Stimulated activated naive CD4-positive, alpha-beta T cell treated with Interleukin-2 at 50 U/mL for 16 hours (primary cell): ENCODE measurements at places on chromosomes 6 and 20.

GRCh38 chr6:129764761-129765407 lies 54.9 kb upstream of the ARHGAP18 start:
- DNase-seq, result no peak

- peak; percentile 83 for DNase-seq
Measured at GRCh38 chr6:31897612-31898382, at the start of gene EHMT2. TSS of gene EHMT2 (minus strand) at chr6:31897698. CDS start at chr6:31897677, 21 bp downstream.

DNA sequence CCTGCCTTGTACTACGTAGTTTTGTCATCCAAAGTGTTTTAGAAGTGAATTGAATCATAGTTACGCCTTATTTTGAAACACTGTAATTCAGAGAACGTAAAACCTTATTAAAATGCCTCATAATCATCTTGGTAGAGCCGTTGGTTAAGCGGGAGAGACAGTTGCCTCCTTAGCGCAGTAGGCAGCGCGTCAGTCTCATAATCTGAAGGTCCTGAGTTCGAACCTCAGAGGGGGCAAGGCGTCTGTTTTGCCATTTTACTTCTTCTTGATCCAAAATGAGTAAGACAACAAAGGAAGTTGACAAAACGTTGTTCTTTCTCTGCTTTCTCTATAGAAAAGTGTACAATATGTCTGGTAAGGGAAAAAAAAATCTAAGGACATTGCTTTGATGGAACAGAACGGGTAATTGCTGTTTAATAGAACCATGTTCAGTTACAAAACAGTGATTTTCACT lies 20.7 kb upstream of the TRIM27 start:
- peak; percentile 54 for DNase-seq

DNA sequence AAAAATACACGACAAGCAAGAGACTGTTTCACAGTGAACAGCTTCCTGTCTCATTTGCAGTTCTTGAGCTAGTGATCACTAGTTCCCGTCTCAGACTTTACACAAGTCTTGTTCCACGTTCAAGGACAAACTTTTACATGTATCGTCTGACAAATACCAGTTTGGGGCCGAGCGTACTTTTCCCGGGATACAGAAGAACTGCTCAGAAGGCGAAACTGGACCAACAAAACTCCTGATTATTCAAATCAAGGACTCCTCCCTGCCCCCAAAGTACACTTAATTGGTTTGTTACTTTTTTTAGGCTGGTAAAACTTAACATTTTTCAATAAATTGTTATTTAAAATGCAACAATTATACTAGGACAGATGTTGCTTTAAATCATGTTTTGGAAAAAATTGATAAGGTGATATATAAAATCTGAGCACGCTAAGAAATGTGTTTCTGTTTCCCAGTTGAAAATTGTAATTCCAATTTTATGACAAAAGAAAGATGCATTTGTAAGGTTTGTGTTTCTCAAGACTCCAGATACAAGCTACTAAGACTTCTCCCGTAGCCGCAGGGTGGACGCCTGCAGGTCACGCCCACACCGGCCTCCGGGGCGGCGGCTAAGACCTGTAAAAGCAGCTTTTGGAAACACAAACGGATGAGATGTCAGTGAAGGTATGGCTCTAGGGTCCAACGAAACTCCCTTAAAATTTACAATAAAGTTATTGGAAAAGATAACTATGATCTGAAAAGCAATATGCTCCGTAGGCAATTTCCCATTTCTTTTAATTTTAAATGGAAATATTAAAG lies 16.8 kb upstream of the TCFL5 start:
- no peak for DNase-seq

- no peak for DNase-seq
Measured at GRCh38 chr6:145254649-145255401, 480.5 kb downstream of the EPM2A start.

- no peak for DNase-seq
Measured at GRCh38 chr6:102848210-102848609, 1454.7 kb downstream of the GRIK2 start.

- DNase-seq, result no peak
Measured at GRCh38 chr20:50510706-50511542, 741 bp downstream of the PTPN1 start.

DNA sequence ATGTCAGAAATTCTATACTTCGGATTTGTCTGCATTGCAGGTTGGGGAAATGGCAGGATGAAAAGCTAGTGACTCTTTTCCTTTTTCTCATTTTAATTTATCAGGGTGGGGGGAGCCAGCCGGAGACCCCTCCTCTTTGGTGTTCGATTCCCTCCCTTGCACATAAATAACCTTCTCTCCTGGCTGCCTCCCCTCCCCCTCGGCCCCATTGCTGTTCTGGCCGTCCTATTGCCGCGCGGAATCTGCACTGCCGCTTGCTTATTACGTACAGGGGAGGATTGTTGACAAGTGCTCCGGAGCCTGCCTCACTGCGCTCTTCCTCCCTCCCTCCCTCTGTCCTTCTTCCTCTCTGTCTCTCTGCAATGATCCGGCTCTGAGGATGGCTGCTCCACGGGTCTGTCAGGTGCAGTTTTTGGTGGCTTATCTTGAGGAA lies 154.7 kb downstream of the JARID2 start:
- no peak for DNase-seq

GRCh38 chr6:87200469-87201175 lies 45.3 kb downstream of the ZNF292 start:
- no peak for DNase-seq

DNA sequence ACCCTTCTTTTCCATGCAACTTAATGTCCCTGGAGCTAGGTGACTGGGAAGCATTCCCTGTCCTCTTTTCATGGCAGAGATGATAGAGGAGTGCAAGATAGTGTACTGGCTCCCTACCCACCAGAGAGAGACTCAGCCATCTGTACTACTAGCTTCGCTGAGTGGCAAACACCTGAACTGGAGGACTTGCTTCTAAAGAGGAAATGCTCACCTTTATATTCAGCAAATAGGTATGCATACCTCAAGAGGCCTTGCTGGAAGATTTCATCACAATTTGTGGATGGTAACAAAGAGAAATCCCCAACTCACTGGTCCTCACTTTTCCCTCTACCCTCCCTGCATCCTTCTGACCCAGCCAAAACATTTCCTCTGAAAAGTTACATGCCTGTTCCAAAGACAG lies 124.1 kb downstream of the FOXA2 start:
- no peak for DNase-seq

DNA sequence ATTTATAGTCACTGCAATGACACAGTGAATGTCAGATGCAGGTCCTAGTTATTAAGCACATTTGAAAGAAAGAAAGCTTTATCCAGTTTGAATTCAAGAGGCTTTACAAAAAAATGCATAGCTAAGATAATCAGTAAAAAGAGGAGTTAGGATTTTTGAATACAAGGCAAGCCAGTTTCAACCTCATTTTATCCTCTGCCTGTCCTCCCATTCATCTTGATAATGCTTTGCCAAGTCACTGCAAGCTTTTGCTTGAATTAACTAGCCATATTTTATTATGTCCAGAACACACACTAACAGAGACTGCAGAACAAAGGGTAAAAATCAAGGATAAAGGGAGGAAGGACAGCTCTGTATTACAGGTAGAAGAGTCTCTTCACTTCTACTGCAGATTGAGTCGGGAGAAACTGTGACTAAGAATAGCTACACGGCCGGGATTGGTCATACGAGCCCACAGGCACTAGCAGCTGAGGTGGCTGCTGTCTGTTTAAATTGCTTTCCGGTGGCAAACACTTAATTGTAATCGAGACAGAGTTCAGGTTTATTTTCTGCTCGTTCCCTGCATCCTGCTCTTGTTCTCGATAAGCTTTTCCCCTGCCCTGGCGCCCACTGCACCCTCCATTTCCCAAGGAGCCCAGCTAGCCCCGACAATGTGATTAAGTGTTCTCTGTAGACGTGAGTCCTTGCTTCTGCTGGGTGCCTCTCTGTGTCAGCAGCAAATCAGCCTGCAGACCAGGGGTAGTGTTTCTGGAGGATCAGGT lies 30.5 kb upstream of the AKAP12 start:
- no peak for DNase-seq

GRCh38 chr6:134623401-134623800 lies 305.5 kb upstream of the SGK1 start:
- DNase-seq, result no peak

- no peak for DNase-seq
Measured at GRCh38 chr6:98644063-98644462, 190.3 kb upstream of the POU3F2 start.

DNA sequence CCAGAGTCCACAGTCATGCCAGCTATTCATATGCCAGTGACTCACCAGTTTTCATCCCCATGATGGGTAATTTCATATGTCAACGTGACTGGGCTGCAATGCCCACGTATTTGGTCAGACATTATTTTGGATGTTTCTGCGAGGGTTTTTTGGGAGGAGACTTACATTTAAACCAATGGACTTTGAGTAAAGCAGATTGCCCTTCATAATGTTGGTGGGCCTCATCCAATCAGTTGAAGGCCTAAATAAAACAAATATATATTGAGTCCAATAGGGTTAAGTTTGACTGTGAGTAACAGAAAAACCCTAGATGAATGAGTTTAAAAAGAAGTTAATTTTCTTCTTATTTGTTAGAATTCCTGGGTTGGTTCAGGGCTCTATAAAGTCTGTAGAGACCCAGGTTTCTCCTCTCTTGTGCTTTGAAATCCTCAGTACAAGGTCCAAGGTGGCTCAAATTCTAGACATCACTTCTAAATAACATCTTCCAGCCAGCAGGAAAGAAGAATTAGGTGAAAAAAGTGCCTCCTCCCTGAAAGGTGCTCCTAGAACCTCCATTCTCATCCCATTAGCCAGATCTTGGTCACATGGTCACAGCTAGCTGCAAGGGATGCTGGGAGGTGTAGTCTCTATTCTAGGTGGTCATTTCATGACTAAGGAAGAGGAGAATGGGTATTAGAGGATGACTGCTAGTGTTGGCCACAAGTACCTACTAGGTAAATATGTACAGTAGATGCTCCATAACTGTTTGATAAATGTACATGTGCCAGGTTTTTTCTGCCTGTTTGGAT lies 16.7 kb upstream of the NEDD9 start:
- DNase-seq, result no peak

DNA sequence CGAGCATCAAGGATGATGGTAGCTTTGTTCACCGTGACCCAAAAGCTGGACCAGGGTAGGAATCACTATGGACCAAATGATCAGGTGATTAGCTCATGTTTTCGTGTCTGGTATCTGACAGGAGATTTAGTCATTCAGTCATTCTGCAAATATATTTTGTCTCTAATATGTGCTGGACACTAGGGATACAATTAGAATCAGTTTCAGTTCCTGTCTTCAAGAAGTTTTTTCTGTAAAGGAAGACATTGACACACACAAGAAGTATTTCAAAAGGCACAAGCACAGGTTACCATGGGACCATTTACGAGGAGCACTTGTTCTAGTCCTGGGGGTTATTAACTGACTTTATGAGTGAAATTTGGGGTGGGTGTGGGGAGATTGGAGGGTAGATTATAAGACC lies 244.9 kb downstream of the HIVEP2 start:
- DNase-seq, result no peak

- DNase-seq, result no peak
Measured at GRCh38 chr6:113903666-113904330, 46.7 kb downstream of the MARCKS start.

GRCh38 chr20:9608639-9609340 lies 94.4 kb downstream of the LAMP5 start:
- no peak for DNase-seq

DNA sequence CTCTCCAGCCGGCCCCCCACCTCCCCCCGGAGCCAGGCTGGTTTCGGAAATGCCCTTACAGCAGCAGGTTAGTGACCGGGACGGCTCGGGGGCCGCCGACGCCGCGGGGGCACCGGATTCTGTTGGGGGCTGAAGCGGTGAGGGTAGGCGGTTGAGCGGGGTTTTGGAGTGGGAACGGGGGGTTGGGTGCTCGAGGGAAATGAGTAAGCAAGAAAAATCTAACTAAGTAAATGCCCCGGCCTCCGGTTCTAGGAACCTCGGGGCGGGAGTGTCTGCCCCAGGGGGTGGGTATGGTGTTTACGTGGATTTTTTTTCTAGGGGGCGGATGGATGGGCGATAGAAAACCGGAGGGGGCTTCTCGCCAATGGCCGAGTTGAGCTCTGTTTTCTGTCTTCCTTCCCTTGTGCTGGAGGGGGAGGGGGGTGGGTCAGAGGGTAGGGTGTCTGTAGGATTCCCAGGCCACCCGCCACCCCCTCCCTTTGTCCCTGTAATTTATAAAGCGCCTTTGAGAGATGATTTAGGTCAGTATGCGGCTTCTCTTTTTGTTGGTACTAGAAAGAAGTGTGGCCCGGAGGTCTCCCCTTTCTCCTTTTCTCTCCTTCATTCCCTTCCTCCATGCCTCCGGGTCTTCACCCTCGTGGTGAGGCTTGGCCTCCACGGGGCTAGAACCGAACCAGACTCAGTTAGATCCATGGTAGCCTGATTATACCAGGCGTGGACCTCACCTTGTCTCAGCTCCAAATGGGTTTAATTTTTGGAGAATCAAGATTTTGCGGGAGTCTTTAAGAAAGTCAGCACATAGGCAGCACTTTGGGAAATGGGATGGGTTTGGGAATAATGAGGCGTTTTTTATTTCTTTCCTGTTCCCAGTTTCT lies 2.3 kb downstream of the E2F3 start:
- peak; percentile 85 for DNase-seq

DNA sequence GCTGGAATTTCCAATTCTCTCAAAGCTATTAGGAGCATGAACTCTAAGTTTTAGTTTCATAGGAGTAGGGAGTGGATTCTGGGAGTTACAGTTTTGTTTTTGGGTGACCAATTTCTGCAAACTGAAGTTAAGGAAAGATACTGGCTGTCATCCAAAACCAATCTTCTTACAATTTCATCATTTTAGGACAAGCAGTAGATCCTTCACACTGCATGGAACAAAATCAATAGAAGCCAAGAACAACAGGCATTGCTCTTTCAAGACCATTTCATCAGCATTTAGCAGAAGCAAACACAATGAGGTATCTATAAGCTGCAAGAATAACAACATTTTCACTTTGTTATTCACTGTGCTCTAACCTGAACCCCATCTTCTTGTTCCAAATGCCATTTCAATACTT lies 173.0 kb downstream of the GMDS start:
- no peak for DNase-seq

- DNase-seq, result no peak
Measured at GRCh38 chr20:38303908-38304379, at the start of gene BPI. TSS of gene BPI (plus strand) at chr20:38304156. CDS start at chr20:38304224, 68 bp downstream.

DNA sequence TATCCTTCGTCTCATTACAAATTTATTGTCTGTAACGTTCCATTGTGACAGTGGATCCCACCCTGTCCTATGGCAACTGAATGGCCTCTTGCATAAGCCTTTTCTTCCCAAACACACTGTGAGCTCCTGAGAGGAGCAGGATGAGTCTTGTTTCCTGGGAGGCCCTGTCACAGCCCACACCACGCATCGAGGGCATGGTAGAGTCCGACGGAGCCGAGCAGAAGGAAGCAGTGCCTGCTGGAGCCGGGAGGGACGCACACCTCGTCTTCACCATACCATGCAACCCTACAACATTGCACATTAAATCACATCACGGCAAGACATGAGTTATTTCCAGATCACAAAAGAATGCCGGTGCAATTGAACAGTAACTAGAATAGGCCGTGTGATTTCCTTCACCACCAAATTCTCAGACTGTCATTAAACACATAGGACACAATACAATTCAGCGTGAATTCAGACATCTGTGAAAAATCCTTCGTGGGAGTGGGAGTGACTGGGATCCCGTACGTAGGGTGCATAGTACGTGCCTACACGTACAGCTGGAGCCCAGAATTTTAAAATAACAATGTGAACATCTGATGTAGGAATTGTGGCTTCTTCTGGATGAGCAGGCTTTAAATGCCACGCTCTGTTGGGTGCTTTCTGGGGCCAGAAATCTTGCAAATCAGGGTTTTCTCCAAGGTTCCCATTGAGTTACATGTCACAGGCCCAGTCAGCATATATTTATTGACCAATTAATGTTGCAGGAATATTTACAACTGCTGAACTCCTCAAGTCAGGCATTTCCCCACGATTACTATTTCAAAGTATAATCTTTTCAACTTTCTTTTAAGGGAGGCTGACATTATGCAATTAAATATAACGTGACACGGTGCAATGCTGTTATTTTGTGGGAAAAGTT lies 201.8 kb downstream of the TTLL2 start:
- DNase-seq, result no peak
